ENCODE measurements at places on chromosomes 6 and 20.
A peak's percentile ranks its signal among the peaks of the same experiment; 100 is the strongest.

- DNase-seq: peak; percentile 78
Observed at GRCh38 chr6:44855562-44856411, 468.3 kb downstream of the CDC5L start.

GRCh38 chr6:91476000-91476399 lies 889.1 kb upstream of the MAP3K7 start:
- peak; percentile 56 for DNase-seq

DNA sequence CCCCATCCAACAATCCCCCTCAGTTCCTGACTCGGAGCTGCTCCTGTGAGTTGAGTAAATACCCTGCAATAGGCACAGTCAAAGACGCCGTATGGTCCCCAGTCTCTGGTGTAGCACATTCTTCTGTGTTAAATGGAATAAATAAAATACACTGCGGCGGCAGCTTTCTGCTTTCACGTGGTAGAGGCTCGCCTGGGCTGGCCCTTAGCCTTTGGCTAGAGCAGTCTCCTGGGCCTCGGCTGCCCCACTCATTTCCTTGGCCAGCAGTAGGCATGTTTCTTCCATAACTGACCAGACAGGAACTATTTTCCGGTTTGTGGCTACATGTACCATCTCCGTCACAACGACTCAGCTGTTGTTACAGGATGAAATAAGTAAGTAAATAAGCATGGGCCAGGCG lies 20.7 kb downstream of the SERPINB6 start:
- DNase-seq: no peak

DNA sequence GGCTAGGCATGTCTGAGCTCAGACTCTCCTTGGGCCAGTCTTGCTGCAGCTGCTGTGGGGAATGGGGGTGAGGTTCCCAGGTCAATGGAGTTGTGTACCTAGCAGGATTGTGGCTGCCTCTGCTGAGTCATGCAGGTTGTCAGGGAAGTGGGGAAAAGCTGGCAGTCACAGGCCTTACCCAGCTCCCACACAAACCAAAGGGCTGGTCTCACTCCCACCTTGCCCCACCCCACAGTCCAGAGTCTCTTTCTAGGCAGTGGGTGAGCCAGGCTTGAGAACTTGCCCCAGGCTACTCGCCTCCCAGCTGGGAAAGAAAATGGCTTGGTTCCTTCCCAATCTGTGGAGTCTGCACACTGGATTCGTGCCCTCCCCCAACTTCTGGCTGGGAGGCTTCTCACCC lies 65.7 kb downstream of the SCP2D1 start:
- no peak for DNase-seq

DNA sequence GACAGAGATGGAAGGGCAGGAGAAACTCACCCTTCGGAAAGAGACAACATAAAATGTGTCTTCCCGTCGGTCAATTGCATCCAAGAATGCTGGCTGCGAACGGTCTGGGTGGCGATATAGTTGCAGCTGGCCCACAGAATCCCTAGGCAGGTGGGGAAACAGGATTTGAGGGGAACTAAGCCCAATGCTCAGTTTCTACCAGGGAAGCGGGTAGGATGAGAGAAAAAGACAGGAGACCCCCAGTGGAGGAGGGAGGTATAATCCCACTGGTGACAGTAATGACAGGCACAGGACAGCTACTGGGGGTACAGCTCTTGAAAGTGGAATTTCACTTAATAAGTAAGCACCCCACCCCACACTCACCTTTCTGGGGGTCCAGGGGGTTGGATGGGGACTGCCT lies 7.5 kb upstream of the TNXB start:
- DNase-seq: peak; percentile 28

DNA sequence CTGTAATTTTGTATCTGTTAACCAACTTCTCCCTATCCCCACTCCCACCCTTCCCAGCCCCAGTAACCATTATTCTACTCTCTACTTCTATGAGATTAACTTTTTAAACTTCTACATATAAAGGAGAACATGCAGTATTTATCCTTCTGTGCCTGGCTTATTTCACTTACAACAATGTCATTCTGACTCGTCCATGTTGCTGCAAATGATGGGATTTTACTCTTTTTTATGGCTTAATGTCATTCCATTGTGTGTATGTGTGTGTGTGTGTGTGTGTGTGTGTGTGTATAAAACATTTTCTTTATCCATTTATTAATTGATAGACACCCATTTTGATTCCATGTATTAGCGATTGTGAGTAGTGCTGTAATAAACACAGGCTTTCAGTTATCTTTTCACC lies 76.1 kb downstream of the COL19A1 start:
- no peak for DNase-seq

DNA sequence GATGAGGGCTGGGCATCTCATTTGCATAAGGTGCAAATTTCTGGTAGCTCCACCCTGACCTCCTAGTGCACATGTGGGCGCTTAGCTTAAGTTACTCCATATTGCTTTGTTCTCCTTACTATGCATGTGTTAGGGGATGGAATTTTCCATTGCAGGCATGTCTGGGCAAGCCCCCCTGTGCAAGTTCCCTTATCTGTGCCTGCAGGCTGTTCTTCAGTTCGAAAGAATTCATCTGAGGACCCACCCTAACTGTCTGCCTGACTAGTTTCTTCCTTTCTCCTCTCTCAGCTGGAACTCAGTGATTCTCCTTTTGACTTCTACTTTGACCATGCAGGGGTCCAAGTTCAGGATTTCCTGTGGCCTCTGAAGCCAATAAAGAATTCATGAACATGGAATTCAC lies 30.2 kb downstream of the CCDC170 start:
- DNase-seq: no peak

GRCh38 chr20:6768228-6769140 lies 998 bp downstream of the BMP2 start:
- DNase-seq: peak; percentile 40

- peak; percentile 54 for DNase-seq
Observed at GRCh38 chr6:95133578-95133977, 443.8 kb upstream of the MANEA start.

DNA sequence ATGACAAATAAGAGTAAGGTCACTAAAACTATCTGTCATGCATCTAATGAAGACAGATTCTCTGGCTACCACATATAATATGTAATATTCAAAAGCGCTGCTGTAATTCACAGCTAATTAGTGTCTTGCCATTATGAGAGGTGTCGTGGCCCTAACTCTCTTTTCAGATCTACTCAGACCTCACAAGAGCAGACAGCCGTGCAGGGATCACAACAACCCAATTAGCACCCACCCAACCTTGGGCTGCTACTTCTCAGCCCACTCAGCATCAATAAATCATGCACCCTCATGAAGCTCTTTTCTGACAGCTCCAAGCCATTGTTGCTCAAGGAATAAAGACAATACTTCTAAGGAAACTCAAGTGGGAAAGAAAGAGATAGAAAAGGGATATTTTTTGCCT lies 61.5 kb downstream of the FRK start:
- DNase-seq: no peak

GRCh38 chr6:108175592-108176279 lies 9.9 kb downstream of the NR2E1 start:
- no peak for DNase-seq

DNA sequence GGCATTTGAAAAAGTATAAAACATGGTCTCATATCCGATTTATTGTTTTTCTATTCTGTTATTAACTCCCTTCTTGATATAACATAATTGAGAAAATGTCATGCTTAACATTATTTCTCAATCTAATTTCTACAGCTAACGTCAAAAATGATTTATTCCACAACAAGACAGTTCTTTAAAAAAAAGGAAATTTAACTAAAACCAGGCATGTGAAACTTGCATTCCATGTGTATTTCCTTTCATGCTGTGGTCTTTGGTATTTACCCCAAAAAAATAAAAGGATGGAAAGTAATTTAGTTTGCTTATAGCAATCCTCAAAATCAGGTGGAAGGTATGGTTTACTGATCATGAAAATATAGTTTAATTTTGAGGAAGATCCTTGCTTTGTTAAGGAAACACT lies 142.8 kb downstream of the COL21A1 start:
- no peak for DNase-seq

DNA sequence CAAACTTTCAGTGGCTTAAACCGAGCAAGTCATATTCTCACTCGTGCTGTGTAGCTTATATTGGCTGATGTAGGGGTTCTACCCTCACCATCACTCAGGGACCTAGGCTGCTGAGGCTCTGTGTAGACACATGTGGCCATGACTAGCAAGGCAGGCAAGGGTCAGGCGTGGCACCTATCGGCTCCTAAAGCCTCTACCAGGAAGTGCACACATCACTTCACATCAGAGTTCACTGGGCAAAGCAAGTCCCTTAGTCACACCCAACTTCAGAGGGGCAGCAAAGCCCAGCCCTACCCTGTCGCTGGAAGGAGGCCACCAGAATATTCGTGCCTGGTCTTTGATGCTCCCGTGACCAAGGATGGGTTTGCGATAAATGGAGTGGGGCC lies 42.9 kb downstream of the PPP1R14C start:
- no peak for DNase-seq

GRCh38 chr20:35621560-35621946 lies 5.9 kb downstream of the SPAG4 start:
- no peak for DNase-seq

DNA sequence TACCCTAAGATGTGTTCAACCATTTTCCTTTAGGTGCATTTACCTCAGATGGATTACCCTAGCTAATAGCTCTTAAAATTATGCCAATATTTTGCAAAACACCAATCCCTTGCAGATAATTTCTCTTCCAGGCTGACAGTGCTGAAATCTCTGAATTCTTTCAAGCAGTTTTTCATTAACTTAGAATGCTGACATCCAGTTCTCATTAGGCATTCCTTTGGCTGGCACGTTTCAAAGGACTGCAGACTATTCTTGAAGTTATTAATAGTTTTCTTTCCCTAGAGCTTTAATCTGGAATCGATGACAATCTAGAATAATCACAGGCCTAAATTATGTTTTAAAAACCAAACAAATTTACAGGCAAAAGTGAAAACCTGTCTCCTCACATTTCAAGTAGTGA lies 68.3 kb downstream of the SMLR1 start:
- no peak for DNase-seq

- peak; percentile 91 for DNase-seq
Observed at GRCh38 chr6:41976794-41977484, 35.3 kb upstream of the CCND3 start.

GRCh38 chr20:35269055-35269781 lies 8.7 kb downstream of the MMP24OS start:
- peak; percentile 76 for DNase-seq

DNA sequence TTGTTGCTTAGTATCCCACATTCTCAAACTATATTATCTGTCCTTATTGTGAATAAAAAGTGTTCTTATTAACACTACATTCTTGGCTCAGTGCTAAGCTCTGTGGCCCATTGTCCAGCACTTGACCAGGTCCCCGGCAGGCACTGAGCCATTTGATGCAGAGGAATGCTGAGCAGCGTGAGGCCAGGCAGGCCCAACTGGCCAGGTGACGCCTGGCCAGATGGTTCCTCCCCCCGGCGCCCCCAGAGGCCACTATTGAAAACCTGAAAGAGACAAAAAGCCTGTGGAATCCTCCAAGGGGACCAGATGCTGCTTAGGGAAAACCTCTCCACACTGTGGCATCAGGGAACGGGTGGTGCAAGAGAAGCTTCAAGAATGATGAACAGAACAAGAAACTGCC lies 597.5 kb upstream of the JAG1 start:
- no peak for DNase-seq

DNA sequence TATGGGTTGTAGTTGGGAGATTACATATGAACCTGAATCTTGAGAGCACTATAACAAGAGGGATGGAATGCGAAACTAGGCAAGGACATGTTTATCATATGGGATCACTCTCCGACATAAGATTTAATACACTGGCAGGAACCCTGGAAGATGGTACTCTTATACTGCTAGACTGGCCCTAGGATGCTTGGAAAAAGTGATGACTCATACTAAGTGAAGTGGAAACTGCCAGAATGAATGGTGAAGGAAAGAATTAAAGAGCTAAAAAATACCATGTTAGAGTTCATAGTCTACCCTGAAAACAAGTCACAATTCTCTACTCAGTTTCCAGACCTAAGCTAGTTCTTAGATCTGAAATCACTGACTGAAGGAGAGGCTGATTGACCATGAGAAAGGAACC lies 45.5 kb upstream of the THEMIS start:
- no peak for DNase-seq

DNA sequence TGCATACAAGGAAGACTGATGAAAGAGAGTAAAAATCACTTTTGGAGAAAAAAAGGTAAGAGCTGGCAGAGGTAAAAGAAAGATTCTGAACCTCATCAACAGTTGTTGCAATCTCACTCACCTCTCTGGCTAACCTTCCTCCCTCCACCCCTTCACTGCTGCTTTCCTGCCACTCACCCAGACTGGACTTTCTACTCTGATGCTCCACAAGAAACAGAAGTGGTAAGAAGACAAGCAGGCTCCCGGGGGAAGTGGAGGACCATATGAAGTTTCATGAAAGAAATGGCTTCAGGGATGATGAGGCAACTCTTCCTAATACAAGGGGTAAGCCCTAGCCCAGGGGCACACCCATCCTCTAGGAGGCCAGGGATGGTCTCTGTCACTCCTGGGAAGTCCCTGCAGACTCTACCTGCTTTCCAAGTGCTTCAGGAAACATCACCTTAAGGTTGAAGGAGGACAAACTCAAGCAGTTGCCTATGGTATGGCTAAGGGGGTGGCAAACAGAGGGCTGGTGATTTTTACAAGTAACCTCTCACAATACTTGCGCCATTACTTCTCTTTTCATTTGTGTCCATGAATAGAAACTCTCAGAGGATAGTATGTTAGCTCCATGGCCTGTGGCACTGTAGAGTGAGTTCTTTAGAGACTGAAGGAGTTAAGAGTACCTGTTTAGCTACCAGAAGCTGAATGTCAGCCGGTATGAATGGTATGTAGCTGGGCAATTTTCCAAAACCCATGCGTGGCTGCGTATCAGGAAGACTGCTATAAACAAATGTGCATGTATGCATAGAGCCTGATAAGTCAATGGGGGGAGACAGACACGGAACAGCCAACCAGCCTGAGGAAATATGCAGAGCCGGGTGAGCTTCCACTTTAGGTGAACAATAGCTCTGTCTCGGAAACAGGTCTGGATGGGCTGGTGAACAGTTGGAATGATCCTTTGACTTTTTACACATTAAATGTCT lies 112.0 kb downstream of the BACH2 start:
- peak; percentile 73 for DNase-seq

DNA sequence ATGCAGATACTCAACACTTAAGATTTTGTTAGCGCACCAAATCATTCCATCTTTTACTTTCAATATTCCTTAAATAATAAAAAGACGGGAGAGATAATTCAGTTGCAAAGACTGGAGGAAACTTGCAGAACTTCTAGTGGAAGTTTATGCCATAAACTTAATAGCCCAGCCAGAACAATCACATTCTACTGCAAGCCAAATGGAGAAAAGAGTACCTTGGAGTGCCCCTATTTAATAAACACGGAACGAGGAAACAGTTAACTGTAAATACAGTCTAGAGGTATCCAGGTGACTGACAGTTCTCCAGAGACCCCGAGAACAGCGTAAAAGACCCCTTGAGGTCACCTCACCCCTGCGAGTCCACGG lies 635 bp downstream of the SLC35B3 start:
- no peak for DNase-seq

Measured in choroid plexus epithelial cell (primary cell).